AG04450 (cell line): ENCODE measurements at places on chromosomes 2 and 18.

DNA sequence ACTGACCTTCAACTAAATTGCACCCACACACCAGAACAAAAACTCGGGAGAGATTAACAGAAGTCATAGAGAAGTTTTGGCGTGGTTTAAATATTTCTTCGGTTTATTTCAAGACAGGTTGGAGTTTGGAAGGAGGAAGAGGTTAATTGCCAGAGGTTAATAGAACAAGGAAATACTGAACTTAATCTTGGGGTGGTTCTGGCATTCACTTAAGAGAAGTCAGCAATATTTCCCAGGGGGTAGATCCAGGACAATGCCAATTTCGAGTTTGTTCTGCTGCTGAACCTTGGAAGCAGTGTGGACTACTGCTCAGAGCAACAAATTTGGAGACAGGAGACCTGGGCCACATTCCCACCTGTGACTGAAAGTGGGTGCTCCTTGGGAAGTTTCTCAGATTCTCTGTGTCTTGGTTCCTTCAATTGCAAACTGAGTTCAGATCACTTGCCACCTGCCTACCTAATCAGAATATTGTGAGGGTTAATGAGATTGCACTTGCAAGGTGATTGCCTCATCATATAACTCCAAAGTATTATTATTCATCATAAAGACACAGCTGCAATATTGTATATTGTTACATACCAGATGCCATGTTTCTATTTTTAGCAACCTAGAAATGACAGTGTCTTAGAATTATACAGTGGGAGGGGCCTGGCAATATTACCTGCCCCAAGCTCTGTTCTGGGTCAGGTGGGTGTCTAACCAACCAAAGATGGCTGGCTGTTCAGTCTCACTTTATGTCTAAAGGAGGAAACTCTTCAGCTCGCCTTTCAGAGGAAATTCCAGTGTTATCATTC is 217.4 kb downstream of the CDCA7 start:
- DNase-seq, result no peak

- DNase-seq, result no peak
Observed at GRCh38 chr2:212107014-212107413, 431.6 kb downstream of the ERBB4 start.

- no peak for DNase-seq
Observed at GRCh38 chr18:55286257-55286825, 301.7 kb downstream of the TCF4 start.

DNA sequence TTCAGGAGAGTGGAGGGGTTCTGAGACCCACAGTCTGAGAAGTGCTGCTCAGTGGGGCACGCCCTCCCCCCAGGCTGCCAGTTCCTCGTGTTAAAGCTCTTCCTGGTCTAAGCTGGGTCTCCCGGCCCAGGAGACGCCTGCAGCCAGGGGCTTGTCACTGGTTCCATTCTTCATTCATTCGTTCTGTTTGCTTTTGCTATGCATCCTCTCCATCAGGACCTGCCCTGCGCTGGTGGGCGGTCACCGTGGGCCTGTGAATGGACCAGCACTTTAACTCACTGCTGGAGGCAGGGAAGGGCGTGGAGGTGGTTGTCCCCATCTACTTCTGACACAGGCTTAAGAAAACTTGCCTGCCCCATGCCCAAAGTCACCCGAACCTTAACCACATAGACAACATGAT is 272.8 kb upstream of the HDAC4 start:
- no peak for DNase-seq

DNA sequence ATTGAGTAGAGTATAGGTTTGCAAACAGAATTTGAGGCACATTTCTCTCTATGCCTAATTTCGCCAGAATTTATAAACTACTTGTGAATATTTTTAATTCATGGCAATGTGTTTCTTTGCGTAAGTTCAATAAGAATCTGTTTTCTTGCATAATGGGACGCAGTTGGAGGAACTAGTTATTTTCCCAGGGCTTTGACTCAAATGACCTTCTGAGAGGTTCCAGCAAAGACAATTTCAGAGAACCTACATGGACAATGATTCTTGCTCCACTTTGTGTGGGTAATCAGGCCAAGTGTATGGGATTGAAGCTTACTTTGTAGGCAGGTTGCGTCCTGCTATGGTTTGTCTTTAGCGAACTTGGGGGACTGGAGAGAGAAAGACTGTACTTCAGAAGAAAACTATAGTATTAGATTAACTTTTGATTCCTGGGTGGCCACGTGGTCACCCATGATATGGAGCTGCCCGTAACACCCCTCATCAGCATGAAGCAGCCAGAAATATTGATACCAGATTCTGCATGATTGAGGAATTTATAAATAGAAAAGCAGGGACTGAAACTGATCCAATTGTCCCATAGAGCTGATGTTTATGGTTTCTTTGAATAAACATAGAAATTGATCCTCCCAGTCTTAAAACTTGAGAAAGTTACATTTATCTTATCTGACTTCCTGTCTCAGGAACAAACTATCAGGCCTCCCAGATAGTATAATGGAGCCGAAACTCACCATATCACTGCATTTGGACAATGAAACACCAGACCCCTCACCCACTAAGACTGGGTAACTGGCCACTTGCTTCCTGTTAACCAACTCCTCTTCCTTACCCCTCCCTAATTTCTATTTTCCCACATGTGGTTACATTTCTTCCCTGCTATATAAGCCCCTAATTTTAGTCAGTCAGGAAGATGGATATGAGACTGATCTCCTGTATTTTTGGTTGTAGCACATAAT is 815.3 kb upstream of the HS6ST1 start:
- DNase-seq, result no peak

GRCh38 chr18:31156821-31157763 is 5.6 kb downstream of the DSC1 start:
- no peak for DNase-seq

GRCh38 chr2:142140434-142140845 is 9.6 kb upstream of the LRP1B start:
- no peak for DNase-seq

DNA sequence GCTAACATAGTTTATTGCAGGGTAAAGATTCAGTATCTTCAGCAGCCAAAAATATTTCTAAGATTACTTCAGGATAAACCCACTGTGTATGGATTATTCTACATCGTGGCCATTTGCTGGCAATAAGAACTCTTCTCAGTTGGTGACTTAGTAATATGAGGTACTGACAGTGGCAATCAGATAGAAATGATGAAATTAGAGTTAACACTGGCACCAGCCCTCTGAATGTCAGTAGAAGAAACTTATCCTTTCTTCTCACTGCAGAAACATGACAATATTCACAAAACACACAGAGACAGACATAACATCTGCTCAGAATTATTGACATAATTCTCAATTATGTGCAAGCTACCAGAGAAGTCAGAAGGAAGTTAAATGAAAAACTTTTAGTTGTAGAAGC is 246.3 kb upstream of the COL3A1 start:
- DNase-seq, result no peak

- DNase-seq, result no peak
Observed at GRCh38 chr2:46818141-46818621, 97.4 kb downstream of the MCFD2 start.

DNA sequence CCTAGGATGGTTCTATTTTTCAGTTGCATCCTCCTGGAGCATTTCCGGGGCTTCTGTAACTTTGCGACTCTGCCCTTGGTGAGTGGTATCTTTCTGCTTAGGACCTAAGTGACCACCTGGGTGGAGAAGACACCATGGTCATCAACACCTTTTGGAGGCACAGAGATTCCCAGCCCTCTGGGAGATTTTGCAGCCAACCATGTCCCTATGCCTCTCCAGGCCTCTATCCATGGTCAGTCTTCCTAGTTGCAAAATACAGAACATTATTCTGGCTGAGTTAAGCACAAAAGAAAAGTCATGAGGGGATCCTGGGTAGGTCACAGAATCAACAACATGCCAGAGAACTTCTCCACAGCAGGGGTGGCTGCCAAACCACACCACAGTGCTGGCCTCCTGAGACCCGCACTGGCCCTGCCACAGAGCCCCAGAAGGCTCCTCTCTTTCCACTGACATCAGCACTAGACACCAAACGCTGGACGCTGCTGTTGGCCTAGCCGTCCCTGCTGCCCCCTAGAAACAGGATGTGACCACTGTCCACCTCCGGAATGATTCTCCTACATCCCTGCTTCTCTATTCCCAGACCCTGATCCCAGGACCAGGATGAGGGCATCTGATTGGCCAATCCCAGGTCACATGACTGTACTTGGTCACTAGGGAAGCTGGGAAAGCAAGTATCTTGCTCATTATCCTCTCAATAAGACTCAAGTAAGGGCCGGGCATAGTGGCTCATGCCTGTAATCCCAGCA is 47.7 kb downstream of the SMAD7 start:
- DNase-seq, result no peak
